ENCODE measurements at places on chromosomes 1 and 21. TPM values are rescaled to one million over a fixed set of nuclear protein-coding genes. Genes with fewer than 3 reads are reported as not detected.

GRCh38 chr1:59346429-59346828 lies 49.5 kb downstream of the FGGY start:
- no peak for DNase-seq

DNA sequence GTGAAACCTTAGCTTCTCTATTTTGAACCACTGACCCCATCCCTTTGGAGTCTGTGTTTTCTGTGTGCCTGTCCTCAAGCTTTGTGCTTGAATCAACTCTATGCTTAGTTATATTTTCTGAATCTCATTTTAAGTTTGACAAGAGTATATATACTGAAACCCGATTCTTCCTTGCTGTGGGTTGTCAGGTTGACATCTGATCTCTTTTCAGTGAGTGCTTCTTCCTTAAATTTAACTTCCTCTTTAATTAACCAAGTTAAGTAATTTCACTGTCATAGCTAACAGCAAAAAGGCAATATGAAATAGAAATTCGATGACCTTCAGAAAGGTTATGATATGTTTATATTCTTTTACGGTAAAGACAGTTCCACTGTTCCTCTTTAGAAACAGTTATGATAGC lies 69.4 kb downstream of the C1orf21 start:
- DNase-seq = no peak

DNA sequence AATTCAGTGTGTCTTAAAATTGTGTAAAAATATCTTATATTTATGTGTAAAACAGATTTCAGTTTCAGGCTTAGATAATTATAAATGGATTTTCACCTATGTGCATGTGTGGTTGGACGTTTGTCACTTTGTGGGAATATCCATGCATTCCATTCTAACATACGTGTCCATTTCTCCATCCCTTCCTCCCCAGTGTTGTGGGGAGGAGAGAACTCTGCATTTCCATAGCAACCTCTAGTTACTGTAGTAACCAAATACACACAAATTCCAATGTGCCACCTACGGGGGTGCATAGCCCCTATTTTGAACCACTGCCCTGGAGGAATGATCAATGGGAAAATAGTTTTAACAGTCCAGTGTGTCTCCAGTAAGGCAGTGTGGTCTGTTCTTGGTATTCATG lies 79.0 kb downstream of the RASAL2 start:
- no peak for DNase-seq

- DNase-seq = no peak
Observed at GRCh38 chr1:204558467-204558866, 42.3 kb downstream of the MDM4 start.

Gene PHC2
- total RNA-seq = 80.6 TPM

Gene S100A7A
- not detected for total RNA-seq

- DNase-seq = no peak
Observed at GRCh38 chr1:182453631-182454030, 3.7 kb downstream of the RGSL1 start.

DNA sequence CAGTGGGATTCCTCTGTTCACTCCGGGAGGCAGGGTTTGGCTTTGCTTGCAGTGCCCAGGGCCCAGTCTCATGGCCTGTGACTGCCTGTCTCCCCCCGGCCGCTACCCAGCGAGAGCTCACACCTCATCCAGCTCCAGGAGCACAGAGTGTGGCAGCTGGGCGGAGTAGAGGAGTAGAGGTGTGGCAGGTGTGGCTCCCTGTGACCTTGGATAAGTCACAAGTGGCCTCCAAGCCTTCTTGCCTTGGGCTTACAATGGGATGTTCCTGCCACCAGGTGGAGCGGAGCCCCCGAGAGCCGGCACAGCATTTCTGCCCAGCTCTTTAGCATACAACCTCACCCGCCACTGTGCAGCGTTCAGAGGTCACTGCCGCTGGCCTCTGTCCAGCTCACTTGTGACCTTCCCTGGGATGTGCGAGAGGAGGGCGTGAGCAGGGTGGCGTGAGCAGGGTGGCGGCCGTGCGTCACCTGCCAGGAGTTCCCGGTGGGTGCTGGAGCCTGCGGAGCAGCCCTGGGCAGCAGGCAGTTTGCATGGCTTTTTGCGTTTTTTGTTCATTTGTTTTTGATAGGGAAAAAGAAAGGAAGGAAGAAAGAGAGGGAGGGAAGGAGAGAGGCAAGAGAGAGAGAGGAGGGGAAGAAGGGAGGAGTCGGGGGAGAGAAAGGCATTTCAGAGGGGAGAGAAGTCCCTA lies 42.4 kb downstream of the CRYAA start:
- no peak for DNase-seq

Gene FCRL2
- not detected for total RNA-seq

DNA sequence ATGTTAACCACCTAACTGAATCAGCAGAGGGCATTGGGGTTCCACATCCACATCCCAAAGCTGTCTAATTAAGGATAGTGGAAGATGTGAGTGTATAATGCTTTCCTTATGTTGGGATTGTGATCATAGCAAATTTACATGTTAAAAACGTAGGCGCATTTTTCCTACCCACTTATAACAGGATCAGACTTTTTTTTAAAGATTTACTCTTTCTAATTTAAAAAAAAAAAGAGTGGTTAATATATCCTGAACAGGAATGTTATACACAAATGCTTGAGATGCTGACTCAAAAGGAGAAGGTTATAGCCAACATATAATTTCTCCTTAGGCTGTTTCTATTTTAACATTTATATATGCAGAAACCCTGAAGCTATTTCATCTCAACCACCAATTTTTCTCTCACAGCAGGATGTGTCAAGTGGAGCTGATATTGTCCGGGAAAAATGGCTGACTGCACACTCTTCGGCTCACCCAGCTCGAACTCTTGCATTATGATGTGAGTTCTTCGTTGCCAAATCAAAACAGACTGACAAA lies 40.3 kb downstream of the RGS5 start:
- DNase-seq = no peak

GRCh38 chr1:26557008-26557407 lies 27.4 kb downstream of the RPS6KA1 start:
- no peak for DNase-seq

GRCh38 chr1:227521782-227522181 lies 41.6 kb upstream of the ZNF678 start:
- no peak for DNase-seq

- no peak for DNase-seq
Observed at GRCh38 chr1:8348777-8349472, 31.0 kb downstream of the SLC45A1 start.

DNA sequence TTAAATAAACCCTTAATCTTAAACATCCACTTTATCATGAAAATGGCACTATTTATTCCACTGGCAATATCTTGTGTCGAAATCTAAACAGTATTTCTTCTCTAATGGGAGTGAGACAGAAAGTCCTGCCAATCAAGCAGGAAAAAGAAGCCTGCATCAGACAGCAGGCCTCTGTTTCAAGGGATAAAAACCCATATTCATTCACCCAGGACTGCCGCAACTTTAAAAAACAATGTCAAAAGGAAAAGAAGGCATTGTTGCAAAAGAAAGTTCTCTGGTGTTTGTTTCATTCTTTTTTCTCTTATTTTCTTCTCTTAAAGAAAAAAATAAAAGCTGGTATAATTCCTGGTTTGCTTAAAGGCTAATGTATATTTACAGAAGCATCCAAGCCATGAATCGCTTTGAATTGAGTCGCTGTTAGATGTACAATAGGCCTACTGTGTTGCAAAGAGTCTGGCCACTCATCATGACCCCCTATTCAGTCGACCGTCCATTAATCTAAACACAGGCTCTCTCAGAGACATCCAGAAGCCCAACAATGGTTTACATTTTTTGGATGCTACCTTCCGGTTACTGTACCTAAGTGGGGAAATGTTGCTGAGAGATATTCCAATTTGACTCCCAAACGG lies 48.7 kb upstream of the ZC3H11B start:
- no peak for DNase-seq

DNA sequence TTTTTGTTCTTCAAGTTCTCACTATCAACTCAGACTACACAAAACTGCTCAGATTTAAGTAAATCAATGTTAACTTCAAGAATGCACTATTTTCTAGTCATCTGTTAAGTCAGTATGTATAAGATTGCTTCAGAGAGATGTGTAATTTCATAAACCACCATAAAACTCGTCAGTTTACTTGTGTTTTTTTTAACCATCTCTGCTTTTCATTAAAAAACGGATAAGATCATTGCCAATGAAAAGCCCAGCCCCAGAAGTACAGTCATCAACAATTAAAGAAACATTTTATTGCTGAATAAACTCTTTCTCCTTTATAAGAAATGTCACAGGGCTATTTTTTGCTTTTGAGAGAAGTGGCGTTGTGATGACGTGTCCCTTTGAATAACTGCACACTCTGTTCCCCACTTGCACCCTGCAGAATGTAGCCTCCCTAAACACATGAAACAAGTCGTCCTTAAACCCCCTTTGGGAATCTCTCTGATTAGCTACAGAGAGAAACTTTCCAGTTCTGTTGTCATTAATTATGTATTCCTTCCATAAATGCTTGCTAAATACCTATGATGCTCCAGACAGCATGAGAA lies 202.7 kb upstream of the FOXD3 start:
- DNase-seq = no peak

DNA sequence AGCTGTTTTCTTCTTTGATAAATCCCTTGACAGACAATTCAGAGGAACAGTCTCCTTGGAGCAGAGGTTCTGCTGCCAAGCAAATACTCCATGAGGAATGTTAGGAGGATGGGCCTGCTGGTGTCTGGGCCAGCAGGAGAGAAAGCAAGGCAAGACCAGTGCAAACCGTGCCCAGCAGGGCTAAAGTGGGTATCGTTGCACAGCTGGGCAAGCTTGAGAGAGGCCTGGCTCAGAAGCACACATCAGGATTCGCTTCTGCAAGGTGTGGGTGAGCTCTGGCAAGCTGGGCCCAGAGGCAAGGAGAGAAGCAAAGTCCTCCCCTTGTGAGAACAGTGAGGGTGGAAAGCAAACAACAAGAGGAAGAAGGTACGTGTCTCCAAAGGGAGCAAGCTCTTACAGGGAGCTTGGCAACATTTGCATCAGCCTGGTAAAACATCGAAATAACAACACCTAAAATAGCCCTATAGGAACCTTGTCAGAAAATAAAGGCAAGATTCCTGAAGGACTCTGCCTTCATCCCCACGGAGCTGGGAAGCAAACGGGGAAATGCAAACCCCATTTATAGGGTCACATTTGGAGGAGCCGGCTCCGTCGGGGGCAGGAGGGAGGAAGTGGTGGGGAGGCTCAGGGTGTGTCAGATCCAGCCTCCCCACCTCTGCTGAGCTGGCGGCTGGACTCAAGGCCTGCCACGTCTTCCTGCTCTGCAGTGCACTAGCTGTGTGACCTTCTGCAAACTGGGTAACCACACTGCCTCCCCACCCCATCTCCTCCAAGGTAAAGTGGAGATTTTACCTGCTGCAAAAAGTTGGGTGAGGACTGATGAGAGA lies 62.3 kb upstream of the HIVEP3 start:
- no peak for DNase-seq

DNA sequence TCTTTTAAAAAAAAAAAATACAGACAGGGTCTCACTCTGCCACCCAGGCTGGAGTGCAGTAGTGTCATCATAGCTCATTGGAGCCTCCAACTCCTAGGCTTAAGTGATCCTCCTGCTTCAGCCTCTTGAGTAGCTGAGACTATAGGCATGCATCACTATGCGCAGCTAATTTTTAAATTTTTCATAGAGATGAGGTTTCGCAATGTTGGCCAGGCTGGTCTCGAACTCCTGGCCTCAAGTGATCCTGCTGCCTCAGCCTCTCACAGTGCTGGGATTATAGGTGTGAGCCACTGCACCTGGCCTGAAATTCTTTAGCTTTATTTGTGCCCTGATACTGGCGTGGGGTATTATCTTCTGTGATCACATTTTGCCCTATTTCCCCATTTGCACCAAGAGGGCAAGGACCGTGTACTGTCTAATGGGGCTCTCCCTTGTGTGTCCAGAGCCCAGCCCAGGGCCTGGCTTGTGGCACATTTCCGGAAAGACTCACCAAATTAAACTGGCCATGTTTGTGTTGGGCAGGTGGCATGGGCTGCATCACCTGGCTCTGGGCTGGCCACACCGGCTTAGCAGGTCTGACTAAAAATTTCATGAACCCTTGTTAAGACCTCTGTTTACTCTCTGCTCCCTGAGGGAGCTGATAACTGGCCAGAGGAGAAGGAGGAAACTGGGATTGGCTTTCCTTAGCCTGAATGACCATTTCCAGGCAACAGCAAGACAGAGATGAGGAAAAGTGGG lies 32.2 kb downstream of the TRIM62 start:
- no peak for DNase-seq

DNA sequence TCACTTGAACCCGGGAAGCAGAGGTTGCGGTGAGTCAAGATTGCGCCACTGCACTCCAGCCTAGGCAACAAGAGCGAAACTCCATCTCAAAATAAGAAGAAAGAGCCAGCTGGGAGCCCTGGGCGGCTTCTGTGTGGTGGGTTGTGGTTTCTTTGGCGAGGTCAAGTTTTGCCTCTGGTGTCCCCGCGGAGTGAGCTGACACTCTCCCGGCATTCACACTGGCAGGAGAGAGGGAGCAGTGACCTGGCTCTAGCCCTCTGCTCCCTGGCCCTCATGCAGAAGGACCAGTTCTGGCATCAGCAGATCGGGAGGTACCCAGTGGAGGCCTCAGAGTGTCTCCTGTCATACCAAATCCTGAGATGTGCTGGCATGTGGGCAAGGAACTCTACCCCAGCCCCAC lies 81.0 kb upstream of the VAMP3 start:
- no peak for DNase-seq

GRCh38 chr1:55124470-55124869 lies 85.1 kb downstream of the PCSK9 start:
- no peak for DNase-seq

- no peak for DNase-seq
Observed at GRCh38 chr21:41974752-41975053, 20.9 kb upstream of the C2CD2 start.

Gene UBL4B
- not detected for total RNA-seq

GRCh38 chr1:62912028-62912638 lies 128.2 kb downstream of the ATG4C start:
- DNase-seq = no peak

Gene PAX7
- not detected for total RNA-seq

- no peak for DNase-seq
Observed at GRCh38 chr1:19427087-19427781, 58.1 kb downstream of the CAPZB start.

- no peak for DNase-seq
Observed at GRCh38 chr1:201190624-201191051, at the start of gene IGFN1. TSS of gene IGFN1 (plus strand) at chr1:201190824. CDS start at chr1:201193294, 2,470 bp downstream.
